ENCODE measurements at places on chromosomes 6 and 20.
A peak's percentile ranks its signal among the peaks of the same experiment; 100 is the strongest.

DNA sequence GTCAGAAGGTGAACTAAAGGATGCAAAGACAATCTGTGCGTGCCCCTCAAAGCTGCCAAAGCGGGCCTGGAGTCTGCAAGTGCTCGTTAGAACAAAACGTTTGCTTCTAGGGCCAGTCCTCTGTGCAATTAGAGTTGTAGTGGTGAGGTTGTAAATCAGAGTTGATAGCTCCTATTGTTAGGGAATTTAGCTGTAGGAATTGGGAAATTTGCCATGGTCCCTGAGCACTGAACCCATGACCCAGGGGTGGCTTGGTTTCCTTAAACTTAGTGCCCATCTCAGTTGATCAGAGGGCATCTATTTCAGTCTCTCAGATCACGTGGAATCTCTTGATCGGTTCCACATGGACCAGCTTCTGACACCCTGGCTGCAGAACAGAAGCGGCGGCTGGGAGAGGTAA is 18.8 kb upstream of the RPS6KA2 start:
- no peak for DNase-seq

DNA sequence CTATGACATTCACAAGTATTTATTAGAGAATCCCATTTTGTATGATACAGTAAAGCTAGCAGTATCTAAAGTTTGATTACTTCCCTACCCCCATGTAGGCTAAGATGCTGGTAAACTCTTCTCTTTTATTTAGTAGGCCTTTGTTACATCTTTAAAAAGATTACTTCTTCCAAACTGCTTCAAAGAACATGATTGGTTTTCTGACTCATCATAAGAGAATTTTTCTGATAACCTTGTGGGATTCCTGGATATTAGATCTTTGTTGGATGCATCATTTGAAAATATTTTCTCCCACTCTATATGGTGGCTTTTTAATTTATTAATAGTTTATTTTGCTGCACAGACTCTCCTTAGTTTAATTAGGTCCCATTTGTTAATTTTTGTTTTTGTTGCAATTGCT is 898.3 kb upstream of the ADGRB3 start:
- DNase-seq, result no peak

DNA sequence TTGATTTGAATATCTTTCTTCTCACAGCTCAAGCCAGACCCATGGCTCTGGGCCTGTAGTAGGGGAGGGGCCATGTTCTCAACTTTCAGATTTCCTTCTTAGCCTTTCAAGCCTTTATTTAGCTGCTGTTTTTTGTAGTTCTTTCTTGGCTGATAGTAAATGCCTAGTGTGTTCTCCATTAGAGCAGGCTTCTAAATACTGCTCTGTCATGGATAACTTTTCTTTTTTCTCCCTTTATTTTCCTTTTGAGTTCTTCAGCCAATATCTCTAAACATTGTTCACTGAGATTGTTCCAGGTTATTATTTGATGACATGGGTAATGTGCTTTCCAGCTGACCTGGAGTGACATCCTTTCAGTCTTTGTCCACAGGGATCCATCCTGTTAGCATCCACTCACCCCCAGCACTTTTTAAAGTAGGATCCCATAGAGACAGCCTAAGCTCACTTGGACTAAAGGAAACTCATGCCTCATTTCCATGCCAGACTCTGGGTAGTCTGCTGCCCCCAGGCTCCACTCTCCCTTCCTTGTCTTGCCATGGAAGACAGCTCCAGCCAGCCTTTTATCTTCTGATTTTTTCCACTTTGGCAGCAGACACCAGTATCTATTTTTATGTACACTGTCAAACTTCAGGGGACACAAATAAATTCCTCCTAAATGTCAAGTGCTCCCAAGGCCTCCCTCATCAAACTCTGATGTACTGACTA is 645.6 kb downstream of the RNF144B start:
- no peak for DNase-seq

- DNase-seq, result peak; percentile 66
These were observed 70.7 kb upstream of the PRSS16 start for GRCh38 chr6:27176523-27177484.

GRCh38 chr20:51272401-51272800 is 249.5 kb upstream of the KCNG1 start:
- DNase-seq, result no peak

DNA sequence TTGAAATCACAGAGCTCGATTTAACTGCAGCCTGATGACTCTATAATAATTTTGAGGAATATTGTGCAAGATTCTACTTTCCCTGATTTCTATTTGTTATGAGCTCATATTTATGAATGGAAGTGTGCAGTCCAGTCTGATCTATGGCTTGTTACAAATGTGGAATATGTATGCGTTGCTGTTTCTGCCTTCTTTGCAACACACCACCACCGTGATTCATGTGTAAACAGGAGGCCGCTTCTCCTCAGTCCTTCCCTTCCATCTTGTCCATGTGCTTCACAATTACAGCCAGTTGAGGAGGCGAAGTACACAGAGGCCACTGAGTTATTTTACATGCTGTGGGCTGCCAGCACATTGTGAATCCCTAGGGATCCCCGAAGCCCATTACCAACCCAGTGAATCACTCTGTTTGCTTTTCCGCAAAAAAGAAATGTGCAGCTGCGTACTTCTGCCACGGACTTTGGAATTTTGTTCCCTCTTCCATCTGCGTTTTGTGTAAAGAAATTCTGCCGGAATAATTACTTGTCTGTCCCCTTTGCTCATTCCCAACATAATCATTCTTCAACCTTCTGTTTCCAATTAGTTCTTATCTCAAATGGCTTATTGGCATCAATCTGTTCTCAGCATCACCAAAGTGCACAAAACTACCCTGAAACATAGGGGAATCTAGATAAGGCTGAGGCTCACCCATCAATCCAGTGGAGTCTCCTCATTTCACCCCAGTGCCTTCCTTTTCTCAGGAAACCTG is 551.6 kb upstream of the CITED2 start:
- DNase-seq, result no peak

DNA sequence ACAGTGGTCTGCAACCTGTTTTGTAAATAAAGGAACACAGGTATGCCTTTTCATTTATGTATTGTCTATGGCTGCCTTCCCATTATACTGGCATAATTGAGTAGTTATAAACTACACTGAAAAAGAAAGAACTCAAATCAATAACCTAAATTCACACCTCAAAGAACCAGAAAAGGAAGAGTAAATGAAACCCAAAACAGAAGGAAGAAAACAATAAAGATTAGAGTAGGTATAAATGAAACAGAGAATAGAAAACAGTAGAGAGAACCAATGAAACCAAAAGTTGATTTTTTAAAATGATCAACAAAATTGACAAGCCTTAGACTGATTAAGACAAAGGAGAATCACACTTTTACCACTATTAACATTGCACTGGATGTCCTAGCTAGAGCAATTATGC is 34.7 kb downstream of the FAM184A start:
- DNase-seq, result no peak

- DNase-seq, result no peak
These were observed 50.7 kb downstream of the UBE2V1 start for GRCh38 chr20:50062006-50062838.

DNA sequence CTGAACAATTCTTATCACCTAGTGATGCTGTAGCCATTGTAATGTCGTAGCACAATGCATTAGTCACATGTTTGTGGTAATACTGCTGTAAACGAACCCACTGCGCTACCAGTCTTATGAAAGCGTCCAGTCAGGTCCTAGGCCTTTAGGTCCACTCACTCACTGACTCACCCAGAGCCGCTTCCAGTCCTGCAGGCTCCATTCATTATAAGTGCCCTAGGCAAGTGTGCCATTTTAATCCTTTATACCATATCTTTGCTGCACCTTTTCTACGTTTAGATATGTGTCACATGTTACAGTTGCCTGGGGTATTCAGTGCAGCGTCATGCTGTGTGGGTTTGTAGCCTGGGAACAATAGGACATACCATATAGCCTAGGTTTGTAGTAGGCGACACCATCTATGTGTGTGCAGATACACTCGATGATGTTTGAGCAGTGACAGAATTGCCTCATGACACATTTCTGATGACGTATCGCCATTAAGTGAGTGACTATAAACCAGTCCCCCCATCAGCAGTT is 15.4 kb downstream of the IGF2R start:
- no peak for DNase-seq

- DNase-seq, result no peak
These were observed 123.8 kb upstream of the DOK5 start for GRCh38 chr20:54351371-54352136.

DNA sequence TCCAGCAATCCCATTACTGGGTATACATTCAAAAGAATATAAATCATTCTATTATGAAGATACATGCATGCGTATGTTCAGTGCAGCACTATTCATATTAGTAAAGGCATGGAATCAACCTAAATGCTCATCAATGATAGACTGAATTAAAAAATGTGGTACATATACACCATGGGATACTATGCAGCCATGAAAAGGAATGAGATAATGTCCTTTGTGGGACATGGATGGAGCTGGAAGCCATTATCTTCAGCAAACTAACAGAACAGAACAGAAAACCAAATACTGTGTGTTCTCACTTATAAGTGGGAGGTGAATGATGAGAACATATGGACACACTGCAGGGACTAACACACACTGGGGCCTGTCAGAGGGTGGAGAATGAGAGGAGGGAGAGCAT is 261.6 kb downstream of the GMDS start:
- DNase-seq, result no peak

GRCh38 chr20:57869951-57870315 is 160.1 kb upstream of the PMEPA1 start:
- DNase-seq, result no peak

DNA sequence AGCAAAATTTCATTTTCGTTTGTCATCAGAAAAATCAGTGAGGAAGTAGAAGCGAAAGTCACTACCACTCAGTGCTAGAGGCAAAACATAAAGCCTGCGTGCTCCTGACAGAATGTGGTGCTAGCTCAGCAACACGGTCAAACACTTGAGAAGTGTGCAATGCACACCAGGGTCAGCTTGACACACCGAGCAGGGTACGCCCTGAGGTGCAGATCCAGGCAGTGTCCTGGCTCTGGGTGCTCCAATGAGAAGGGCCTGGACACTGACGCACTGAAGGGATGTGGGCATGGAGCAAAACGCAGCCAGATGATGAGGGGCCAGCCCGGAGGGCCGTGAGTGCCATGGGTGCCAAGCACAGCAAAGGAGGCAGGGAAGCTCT is 5.9 kb downstream of the RNASET2 start:
- DNase-seq, result peak; percentile 47

DNA sequence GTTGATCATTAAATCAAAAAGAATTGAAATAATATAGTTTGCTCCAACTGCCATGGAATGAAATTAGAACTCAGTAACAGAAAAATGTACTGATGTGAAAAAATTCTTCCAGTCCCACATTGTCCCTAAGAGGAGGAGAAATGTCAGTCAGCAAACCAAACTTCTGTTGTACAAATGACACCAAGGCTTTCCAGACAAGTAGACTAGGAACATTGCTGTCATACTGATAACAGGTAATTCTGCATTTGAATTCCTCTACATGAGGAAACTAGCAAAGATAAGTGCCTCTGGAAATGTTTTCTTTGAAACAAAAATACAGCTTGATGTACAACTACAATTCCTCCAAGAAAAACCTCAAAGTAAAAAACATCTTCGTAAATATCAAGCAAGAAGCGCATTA is 90.2 kb downstream of the HIVEP1 start:
- no peak for DNase-seq

GRCh38 chr6:96743496-96743895 is 93.8 kb downstream of the GPR63 start:
- no peak for DNase-seq

GRCh38 chr20:5967469-5967868 is 17.0 kb downstream of the MCM8 start:
- DNase-seq, result no peak

DNA sequence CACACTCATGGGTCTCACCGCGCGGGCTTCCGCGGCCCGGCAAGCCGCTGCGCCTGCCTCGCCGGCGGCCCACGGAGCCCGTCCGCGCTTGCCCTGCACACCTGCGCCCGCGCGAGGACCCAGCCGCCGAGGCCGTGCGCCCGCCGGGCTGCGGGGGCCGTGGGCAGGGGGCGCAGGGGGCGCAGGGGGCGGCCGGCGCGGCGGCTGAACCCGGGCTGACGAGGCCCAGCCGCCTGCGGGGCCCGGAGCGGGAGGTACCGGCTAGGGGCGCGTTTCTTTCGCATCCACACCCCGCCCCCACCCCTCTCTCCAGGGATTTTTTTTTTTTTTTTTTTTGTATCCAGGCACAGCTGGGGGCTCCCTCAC is 43.8 kb upstream of the OSTM1 start:
- no peak for DNase-seq

GRCh38 chr6:3776881-3777507 is 25.5 kb upstream of the PXDC1 start:
- no peak for DNase-seq

GRCh38 chr20:50568549-50568942 is 58.4 kb downstream of the PTPN1 start:
- no peak for DNase-seq

DNA sequence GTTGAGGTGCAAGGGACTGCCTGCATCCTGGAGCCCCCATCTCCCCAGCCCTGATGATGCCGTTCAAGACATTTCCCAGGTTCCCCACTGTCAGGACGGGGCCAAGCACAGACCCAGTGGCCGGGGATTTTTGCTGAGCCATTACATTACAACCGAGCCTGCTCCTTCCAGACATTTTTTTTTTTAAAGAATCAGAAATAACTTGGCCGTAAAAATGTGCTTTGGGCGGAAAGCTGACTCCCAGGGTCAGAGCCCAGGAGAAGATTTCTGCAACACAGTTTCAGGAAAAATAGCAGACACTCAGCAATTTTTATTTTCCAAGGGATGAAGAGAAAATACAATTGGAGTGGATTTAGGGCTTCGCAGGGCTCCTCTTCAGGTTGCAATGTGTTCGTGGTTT is 87.9 kb downstream of the LRFN2 start:
- no peak for DNase-seq

- no peak for DNase-seq
These were observed 81.6 kb upstream of the SCP2D1 start for GRCh38 chr20:18731940-18732339.

DNA sequence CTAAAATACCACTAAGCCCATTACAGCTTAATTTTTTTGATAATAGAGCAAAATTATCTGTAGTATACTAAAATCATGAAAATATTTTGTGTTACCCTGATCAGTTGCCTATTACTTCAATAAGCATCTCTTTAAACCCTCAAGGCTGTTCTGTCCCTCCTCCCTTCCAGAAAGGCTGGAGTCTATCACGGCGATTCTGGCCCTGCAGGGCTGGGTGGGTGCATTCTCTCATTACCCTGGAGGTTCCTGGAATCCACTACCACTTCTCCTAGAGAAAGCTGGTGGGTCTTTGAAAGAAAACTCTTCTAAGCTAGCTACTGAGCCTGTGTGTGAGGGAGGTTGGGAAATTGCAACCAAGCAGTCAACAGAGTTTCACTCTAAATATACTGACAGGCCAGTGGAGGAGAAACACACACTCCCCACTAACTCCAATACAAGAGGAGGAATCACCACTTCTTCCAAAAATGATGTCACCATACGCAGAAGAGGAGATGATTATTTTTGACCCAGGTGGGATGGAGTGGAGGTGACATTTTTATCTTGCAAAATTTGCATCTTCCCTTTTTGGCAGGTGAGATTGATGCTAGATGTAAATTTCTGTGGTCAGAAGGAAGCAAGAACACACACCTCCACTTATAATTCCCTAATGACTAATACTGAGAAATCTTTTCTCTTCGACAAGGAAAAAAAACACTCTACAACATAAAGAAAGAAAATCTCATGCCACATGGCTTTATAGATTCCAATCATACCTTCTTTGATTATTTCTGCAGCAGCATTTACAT is 182.3 kb upstream of the PHACTR1 start:
- no peak for DNase-seq

GRCh38 chr20:6735942-6736845 is 31.3 kb upstream of the BMP2 start:
- DNase-seq, result no peak
